A549 treated with ZK216348 at 1 μM for 4 hours (cell line): ENCODE measurements at places on chromosomes 2 and 18. TPM values are rescaled to one million over a fixed set of nuclear protein-coding genes. Genes with fewer than 3 reads are reported as not detected.

SOX11 gene
- total RNA-seq: not detected in 5 replicates

TNFRSF11A gene
- total RNA-seq: 6.9 to 9.7 TPM (median 7.3 TPM) in 5 replicates

DSG2 gene
- 36.3 to 69.7 TPM (median 60.3 TPM) in 5 replicates for total RNA-seq

TMEM200C gene
- not detected in 5 replicates for total RNA-seq

TEX44 gene
- total RNA-seq: not detected in 5 replicates

MC2R gene
- not detected in 5 replicates for total RNA-seq

FAM124B gene
- not detected in 5 replicates for total RNA-seq

CPO gene
- total RNA-seq: 0.13 TPM in 1 of 5 replicates, not detected in the others
